ENCODE measurements at places on chromosomes 16 and 17.

- DNase-seq, result no peak
These were observed 2.3 kb upstream of the CCL3 start for GRCh38 chr17:36092230-36092629.

DNA sequence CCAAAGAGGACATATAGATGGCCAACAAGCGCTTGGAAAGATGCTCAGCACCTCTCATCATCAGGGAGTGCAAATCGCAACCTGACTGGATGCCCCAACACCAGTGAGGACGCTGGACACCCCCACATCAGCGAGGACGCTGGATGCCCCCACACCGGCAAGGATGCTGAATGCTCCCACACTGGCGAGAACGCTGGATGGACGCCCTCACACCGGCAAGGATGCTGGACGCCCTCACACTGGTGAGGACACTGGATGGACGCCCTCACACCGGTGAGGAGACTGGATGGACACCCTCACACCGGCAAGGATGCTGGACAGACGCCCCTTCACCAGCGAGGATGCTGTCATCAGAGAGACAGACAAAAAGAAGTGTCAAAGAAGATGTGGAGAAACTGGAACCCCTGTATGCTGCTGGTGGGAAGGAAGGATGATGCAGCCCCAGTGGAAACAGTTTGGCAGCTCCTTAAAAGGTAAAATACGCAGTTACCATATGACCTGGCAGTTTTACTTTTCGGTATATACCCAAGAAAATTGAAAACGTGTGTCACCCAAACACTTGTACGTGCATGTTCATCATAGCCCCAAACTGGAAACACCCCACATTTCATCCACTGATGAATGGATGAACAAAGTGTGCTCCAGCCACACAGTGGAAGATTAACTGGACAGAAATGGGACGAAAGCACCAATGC is 10.1 kb upstream of the JPH3 start:
- no peak for DNase-seq

DNA sequence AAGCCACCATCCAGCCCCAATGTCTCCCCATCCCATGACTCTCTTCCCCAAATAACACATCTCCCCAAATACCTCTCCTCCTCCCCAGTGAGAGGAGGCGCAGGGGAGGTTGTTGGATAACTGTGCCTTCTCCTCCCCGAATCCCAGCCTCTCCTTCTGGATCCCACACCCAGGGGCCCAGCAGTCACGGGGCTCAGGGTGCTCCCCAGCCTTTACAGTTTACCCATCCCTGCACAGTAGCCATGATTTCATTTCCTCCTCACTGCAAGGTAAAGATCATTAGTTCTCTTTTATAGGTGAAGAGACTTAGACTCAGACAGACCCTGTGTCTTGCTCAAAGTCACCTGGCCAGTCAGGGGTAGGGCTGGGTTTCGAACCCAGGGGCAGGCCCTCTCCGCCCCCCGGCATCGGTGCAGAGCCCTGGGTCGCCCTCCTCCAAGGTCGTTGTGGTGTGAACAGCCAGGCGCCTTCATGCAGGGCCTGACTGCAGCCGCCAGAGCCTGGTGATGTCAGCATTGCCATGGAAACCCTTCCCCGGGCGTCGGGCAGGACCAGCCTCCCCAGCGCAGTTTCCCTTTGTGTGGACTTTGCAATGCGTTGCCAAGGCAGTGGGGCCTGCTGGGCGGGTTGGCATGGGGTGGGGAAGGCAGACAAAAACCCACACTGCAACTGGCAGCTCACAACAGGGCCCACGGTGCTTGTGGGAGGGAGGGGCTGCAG is 53.3 kb upstream of the TOB1 start:
- DNase-seq, result peak; percentile 62

DNA sequence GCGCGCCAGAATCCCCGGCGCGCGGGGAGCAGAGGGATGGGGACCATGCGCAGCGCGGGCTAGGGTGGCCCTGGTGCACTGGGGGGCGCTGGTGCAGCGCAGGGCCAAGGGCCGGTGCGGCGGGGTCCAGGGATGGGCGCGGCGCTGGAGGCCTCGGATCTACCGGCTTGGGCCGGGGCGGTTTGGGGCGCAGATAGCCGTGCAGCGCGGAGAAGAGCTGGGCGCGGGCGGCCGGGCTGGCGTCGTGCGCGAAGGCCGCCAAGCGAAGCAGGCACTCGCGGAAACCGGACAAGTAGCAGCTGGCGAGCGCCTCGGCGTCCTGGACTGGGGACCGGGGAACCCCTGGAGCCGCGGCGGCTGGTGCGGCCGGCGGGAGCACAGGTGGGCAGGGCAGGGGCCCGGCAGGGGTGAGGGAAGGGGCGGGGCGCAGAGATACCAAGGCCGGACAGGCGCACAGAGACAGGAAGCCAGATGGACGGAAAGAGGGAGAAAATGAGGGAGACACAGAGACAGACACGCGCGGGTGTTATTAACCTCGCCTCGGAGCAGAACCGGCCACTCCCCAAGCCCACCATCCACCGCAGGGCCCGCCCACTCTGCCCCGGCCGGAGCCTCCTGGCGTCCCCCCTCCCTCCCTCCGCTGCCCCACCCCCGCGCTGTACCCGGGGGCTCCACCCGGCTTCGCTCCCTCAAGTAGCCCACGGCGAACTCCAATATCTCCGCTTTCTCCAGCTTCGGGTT is 2.1 kb downstream of the HES7 start:
- DNase-seq, result no peak

DNA sequence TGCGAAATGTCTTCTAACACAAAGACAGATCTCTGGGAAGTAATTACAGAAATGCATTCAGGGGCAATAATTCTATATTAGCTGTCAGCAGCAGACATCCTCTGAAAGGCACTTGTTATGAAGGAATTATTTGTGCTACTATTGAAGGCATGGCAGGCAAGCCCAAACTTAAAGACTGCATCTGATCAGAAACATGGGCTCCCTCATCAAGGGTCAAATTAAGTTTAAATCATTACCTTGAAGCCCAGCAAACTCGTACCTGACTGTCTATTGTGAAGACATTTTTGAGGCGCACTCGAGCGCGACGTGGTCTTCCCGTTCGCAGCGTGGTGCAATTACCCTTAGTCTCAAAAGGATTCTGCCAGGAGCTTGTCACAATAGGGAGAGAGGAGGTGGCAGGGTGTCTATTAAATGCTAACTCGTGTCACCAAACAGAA is 110.6 kb downstream of the ZNF423 start:
- DNase-seq, result no peak

DNA sequence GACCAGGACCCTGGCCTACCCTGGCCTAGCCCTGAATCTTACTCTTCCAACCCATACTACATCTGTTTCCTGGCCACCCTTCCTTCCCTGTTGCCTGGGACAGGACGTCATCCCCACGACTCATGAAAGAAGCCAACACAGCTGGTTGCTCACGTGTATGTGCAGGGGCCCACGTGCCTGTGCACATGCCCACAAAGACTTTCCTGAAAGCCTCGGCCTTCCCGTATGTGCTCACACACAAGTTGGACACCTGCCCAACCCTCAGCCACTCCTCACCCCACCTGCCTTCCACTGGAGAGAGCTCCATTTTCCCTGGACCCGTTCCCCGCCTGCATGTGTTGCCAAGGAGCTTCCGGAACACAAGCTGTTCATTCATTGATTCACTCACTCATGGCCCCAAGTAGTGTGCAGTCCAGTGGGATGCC is 7.0 kb downstream of the PLXDC1 start:
- DNase-seq, result no peak

DNA sequence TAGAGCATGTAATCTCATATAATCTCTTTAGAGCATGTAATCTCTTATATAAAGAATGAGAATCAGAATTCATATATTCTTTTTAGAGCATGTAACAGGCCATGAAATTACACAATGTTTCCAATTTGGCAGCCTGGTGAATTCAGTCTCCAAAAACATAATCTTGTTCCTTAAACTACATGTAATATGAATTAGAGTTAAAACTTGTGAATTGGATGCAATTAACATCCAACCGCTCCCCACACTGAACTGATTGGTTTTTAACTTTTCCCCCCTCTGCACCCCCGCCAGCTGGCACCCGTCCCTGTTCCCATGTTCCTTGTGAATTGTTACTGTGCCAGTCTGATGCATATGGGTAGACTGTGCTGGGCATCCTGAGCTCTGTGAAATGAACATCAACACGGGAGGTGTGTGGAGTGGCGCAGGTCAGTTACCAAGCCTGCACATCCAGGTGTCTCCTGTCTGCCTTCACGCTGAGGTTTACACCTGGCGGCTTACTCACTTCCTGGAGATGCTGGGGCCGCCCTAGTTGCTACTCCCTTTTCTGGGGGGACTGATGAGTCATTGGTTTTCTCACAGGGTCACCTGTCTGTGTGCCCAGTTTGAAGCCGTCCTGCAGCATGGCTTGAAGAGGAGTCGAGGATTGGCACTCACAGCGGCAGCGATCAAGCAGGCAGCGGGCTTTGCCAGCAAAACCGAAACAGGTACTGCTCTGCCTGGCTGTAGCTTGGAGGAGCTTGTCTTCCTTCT is 50.4 kb downstream of the SNX29 start:
- no peak for DNase-seq

- no peak for DNase-seq
These were observed 22.5 kb downstream of the TIMM22 start for GRCh38 chr17:1019451-1019850.

- peak; percentile 2 for DNase-seq
These were observed 1.3 kb upstream of the SLC6A4 start for GRCh38 chr17:30236766-30237165.

GRCh38 chr17:45948881-45949624 is 50.0 kb upstream of the STH start:
- DNase-seq, result no peak

DNA sequence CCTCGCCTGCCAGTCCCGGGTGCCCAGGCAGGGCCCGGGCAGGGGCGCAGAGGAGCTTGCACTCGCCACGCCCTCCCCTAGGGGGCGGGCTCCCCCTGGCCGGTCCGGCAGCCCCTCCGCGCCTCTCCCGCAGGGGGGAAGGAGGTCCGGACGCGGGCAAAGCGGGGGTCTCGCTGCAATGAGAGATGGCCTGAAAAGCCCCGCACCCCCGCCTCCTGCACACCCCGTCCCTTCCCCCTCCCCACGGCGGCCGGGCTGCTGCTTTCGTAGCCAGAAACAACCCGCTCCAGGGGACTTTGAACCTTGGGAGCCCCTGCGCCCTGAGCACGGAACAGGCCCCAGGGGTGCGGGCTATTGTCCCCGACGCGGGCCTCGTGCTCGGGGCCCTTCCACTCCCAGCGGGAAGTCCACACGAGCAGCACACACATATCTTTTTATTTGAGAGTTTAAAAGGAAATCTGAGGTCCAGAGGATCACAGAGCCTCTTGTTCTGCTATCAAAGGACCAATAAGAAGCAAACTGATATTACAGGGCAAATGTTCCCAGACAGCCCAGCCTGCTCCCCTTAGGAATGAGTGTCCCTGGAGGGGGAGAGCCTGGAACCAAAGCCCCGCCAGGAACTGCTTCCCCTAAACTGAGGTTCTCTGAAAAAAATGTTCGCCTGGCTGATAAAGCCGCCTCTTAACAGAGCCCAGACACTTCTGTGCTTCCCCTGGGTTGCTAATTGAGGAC is 5.8 kb upstream of the CBX4 start:
- no peak for DNase-seq

DNA sequence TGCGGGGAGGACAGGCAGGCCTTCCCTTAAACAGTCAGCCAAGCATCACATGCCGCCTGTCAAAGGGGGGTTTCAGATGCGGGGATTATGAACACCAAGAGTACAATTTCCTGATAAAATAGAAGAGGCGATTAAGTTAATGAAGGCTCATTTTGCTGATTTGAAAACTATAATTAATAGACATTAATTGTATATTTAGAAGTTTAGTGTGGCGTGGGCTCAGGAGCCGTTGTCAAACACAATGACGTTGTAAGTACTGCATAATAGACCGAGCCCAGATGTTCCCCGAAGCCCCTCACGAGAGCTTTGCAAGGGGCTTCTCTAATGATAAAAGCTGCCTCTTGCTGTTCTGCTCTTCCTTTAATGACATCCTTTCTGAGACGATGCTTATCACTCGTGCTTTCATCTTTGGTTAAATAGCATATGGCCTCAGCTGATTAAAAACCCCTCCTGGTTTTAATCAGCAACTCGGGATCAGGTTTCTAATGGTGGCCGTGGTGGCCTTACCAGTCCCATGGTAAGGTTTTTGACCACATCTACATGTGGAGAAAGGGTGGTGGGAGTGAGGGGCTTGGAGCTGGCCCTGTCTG is 28.2 kb downstream of the SNX20 start:
- no peak for DNase-seq

DNA sequence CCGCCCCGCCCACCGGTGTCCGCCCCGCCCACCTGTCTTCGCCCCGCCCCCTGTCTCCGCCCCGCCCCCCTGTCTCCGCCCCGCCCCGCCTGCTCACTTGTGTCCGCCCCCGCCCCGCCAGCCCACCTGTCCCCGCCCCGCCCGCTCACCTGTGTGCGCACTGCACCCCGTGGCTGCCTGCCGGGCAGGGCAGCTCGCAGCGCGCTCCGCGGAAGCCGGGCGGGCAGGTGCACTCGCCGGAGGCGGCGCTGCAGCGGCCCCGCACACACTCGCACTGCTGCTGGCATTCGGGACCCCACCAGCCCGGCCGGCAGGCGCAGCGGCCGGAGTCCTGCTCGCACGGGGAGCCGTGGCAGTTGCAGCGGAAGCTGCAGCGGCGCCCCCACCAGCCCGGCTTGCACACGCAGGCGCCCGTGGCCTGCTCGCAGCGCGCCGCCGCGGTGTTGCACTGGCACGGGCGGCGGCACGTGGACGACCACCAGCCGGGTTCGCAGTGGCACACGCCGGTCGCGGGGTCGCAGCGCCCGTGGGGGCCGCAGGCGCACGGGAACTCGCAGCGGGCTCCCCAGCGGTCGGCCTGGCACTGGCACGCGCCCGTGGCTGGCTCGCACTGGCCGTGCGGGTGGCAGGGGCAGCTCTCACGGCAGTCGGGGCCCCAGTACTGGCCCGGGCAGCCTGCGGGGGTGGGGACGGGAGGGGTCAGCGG is 2.1 kb downstream of the SCARF1 start:
- DNase-seq, result no peak

- no peak for DNase-seq
These were observed 40.7 kb upstream of the ZKSCAN2 start for GRCh38 chr16:25298165-25298872.

DNA sequence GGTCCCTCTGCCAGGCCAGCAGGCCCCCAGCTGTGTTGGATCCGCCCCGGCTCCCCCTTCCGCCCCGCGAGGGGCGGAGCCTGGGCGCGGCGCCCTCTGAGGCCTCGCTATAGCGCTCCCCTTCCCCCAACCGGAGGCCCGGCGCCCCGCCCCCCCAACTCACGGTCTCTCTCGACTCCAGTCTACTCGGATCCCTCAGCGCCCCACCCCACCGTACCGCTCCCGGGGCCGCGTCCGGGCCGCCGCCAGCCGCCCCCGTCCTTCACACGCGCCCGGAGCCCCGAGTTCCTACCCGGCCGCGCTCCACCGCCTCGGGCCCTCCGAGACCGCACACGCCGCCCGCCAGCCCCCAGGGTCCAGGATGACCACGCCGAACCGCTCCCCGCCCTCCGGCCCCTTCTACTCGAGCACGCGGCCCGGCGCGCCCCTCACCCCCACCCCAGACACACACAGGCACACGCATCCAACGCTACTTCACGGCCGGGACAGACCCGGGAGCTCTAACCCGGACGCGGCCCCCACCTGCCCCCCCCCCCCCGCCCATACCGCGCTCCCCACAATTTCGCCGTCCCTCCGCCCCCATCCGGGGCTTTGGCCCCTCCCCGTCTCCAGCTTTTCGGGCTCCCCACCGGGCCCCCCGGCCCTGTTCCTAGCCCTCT is 1.4 kb downstream of the PHF23 start:
- no peak for DNase-seq

GRCh38 chr16:60271025-60271771 is 1537.1 kb upstream of the GOT2 start:
- no peak for DNase-seq

- no peak for DNase-seq
These were observed 1.3 kb downstream of the ZNF652 start for GRCh38 chr17:49360796-49361128.

All from pulmonary artery endothelial cell (primary cell).